ENCODE measurements at places on chromosomes 3 and 15.
A peak's percentile ranks its signal among the peaks of the same experiment; 100 is the strongest.

GRCh38 chr3:74648107-74648506 lies 33.6 kb upstream of the CNTN3 start:
- DNase-seq, result no peak

DNA sequence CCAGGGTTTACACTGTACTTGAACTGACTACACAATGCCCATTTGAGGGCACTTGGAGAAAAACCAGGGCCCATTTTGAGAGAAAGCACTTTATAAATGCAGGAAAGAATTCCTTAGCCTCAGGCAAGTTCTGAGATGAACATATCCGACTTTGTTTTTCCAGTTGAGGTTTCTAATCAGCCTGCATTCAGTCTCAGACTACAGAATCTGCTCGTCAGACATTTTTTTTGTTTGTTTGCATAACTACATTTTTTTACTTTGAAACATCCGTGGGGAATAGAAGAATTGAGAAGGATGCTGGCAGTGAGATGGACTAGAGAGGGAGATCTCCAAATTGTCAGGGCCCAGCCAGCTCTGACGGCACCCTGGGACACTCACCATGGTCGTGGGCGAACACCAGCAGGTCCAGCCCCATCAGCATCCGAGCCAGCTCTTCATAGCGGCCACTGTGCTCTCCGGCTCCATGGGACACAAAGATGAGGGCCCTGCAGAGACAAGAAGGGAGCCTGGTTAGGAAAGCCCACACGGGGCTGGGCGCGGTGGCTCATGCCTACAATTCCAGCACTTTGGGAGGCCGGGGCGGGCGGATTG lies 40.8 kb downstream of the MGLL start:
- DNase-seq, result no peak

DNA sequence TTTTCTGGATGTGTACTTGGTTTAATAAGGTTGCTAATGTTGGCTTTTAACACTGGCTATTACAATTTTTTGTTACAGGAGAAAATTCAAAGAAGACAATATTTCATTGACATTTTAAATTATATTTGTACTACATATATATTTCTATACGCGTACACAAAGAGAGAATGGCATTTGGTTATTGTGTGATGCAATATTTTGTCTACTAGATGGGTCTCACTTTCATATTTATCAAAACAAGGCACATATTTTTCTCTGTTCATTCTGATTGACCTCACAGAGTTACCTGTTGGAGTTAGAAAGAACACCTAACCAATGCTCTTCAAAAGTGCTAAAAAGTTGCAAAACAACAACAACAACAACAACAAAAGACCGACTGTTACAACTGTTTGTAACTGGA lies 50.2 kb upstream of the VGLL3 start:
- no peak for DNase-seq

GRCh38 chr3:127114337-127115070 lies 78.4 kb upstream of the PRR23E start:
- DNase-seq, result no peak

DNA sequence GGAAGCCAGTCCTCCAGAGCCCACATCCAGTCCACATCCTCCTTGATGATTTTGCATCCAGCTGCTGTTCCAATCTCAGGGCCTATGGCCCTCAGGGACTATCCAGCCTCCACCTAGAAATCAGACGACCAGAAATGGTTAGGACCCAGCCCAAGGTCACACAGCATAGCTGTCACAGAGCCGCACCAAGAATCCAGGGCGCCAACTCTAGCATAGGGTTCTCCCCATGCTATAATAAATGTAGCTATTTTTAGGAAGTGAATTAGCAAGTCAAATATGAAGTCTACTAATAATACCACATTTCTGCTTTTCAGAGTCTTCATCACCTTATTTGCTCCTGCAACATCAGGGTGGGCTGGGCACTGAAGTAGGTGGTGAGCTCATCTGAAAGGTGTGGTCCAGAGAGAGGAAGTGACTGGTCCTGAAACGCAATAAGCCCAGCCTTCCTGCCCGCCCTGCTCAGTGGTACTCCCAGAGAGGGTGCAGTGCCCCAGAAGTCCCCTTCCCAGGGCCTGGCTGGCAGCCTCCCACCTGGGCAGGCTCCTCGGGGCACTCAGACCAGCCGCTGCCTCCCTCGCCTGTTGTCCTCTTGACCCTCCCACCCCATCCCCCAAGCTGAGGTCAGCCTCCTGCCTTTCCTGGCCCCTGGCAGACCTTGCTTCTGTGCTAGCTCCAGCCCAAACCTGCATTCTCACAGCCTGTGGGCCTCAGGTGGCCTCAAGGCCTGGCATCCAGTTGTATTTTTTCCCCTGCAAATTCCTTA lies 17.6 kb upstream of the CYP11A1 start:
- DNase-seq, result no peak

DNA sequence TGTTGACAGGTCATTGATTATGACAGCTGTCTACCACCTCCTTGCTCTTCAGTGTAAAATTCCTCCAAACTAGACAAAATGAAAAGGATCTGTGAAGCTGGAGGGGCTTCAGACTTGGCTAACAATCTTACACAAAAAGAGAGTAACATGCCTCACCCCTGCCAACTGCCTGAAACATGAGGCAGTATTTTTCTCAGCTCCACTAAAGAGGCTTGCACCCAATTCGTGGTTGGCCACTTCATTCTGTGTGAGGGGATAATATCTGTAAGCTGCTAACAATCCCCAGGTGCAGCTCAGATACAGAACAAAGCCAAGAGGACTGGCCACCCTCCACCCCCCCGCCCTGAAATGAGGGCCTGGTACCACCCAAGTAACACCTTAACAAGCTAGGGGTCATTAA lies 2.8 kb downstream of the MB21D2 start:
- no peak for DNase-seq

- DNase-seq, result peak; percentile 72
Observed at GRCh38 chr3:129211772-129212171, 28.1 kb upstream of the CNBP start.

DNA sequence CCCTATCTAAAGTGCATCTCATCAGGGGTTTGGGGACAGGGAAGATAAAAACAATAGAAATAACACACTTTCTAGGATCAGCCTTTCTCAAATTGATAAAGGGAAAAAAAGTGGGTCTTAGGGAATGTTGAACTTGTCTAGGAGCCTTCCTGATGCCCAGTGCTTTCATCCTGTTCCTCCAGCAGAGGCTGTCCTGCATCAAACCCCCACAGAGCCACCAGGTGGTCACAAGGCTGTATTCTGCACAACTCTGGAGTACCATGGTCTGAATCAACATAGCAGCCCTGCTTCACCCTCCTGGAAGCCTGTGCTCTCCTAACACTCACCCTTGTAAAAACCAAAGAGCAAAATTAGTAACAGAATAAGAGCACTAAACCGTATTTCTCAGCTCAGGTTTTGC lies 118.5 kb upstream of the SLC25A36 start:
- DNase-seq, result no peak

Data from breast epithelium (tissue), 4 donors.